ENCODE measurements at places on chromosomes 1 and 21.

GRCh38 chr1:192584866-192585265, 9.3 kb downstream of the RGS1 start:
- DNase-seq = no peak

DNA sequence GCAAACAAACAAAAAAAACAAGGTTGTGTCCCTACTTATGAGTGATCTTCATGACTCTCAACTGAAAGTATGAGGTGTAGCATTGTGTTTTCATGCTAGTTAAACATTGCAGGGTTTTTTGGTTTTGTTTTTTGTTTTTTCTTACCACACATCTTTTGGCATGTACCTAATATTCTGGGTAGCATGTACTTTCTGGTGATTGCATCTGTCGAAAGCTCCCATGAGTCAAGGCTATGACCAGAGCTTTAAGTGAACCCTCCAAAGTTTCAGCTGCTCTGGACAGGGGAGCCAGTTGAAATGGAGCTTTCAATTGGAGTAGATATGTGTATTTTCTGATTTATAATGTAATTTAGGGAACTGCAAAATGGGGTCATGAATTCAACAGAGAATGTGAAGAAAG, 115.5 kb downstream of the KCNK2 start:
- no peak for DNase-seq

DNA sequence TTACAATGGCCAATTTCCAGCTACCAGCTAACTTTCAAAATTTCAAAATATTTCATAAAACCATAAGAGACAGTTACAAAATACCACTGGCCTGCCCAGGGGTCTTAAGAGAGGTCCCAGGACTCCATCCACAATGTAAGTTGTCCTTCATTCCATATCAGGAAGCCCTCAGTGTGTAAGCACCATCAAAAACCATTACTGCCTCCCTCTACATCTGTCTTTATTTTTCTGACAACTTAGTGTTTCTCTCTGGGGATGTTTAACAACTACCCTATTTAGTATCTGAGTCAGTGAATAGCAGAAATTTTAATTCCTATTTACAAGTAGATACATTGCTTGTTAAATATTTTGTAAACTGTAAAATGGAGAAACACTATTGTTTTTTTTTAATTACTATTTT, 339.3 kb upstream of the ADAMTS5 start:
- no peak for DNase-seq

DNA sequence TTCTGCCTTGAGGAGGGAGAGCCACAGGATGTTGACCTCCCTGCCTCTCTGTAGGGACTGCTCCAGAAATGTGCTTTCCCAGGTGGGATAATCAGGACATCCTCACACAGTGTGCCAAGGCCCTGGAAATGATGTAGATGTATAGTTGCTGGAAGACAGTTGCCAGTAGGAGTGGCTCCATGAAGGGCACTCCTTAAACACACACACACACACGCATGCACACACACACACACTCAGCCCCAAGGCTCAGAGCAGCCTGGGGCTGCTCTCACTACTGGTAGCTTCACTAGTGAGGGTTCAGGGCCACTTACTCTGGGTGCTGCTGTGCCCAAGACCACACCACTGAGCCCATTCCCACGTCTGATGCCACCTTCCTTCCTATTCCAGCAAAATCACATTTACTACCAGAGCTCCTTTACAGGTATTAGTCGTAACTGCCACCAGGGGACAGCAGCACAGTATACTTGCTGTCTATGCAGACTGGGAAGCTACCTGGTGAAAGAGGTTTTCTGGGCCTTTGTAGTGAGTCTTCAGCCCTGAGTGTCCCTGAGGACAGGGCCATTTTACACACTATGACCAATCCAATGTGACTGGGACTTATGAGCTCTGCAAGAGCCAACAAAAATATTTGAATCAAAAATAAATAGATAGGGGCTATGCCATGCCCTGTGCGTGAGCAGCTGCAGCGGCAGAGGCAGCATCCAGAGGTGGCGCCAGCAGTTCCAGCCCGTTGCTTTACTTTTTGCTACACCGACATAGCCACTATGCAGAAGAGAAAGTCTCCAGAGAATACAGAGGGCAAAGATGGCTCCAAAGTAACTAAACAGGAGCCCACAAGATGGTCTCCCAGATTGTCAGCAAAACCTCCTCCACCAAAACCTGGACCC, 15.0 kb downstream of the CRNN start:
- DNase-seq = peak; percentile 63

DNA sequence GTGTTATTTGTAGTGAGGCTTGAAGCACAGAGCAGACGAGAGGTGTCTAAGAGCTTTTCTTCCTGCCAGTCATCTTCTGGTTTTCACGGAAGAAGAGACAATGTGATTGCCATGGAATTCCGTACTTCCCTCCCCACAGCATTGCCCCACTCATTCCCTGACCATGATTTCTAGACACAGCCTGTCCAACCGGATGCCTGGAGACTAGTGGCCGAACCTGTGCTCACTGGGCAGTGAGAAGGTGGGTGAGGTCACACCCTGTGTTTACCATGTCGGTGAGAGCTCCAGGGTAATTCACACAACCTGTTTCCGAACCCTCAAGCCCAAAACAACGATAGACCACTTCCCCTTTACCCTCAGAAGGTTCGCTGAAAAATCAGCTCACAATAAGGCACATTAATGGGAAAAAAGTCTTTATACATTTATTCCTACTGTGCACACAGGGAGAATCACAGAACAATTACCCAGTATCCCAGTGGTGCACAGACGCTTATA, 271.9 kb upstream of the FMN2 start:
- no peak for DNase-seq

DNA sequence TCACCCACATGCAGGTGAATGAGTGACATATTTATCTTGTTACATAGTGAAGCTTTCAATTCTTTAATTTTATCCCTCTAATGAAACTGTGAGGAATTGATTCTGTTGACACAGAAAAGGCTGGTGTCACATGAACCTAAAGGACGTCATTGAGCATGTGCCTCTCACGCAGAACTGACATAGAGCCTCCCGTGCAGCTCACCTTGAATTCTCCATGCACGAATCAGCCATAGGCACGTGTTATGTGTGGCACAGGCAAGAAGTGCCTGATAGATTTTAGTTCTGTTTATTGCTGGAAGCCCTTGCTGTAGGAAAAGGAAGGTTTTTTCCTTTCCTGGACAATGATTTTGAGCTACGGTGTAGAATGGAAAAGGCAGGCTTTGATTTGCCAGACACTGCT, 11.3 kb downstream of the ADARB1 start:
- DNase-seq = peak; percentile 9

DNA sequence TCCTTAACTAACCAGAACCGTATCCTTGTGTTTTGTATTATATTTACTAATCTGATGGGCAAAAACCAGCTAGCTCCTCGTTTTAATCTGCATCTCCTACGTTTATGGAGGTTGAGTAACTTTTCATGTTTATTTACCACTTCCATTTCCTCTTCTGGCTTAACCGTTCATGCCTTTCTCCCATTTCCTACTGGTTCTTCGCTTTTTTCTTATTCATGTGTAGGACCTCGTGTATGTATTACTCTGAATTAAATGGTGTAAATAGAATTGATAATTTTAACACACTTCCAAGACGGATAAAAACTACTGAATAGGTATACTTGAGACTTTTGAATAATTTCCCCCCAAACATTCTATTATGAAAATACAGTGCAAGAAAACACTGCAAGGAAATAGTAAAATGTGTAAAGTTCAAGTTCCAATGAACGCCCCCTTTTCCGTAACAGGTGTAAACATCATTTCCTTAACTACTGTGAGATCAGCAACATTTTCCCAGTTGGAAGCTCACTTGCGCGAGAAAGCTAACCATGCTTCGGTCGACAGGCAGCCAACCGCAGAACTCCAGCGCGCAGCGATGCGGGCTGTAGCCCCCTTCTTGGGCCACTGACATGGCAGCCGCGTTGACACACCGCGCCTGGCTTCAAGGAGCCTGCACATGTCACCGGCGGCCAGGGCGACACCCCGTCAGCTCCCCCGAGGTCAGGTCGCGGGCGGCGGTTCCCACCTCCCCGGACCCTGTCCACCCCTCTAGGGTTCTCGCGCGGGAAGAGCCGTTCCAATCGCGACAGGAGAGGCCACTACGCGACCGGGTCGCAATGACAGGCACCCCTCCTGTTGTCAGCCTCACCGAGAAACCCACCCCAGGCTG, 816 bp downstream of the EDEM3 start:
- peak; percentile 42 for DNase-seq

DNA sequence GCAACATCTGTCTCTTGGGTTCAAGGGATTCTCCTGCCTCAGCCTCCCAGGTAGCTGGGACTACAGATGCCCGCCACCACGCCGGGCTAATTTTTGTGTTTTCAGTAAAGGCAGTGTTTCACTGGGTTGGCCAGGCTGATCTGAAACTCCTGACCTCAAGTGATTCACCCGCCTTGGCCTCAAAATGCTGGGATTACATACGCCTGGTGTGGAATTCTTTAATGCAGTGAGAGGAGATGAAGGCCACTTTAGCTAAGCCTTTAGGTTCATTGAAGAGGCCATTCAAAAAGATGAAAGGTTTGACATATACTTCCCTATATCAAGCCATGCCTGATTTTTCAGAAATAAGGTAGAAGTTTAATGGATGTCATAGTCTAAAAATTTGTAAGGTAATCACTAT, 162.7 kb downstream of the ST6GALNAC3 start:
- DNase-seq = no peak

DNA sequence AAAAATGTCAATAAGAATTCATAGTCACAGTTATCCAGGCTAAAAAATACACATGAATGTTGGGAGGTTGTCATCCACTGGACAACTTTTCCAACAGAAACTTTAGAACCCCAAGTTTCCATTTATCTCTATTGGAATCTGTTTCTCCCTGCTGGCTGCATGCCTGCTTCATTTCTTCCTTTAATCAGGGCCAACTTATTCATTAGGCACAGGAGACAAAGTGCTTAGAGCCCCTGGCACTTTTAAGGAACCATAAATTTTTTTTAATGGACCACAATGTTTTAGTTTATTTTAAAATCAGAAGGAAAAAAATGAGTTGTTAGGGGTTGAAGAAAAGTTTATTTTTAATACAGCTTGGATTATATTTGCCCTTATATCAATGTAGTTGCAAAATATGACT, 26.7 kb upstream of the C2CD2 start:
- DNase-seq = no peak

- no peak for DNase-seq
Observed at GRCh38 chr1:224328644-224329043, 1.3 kb downstream of the NVL start.

DNA sequence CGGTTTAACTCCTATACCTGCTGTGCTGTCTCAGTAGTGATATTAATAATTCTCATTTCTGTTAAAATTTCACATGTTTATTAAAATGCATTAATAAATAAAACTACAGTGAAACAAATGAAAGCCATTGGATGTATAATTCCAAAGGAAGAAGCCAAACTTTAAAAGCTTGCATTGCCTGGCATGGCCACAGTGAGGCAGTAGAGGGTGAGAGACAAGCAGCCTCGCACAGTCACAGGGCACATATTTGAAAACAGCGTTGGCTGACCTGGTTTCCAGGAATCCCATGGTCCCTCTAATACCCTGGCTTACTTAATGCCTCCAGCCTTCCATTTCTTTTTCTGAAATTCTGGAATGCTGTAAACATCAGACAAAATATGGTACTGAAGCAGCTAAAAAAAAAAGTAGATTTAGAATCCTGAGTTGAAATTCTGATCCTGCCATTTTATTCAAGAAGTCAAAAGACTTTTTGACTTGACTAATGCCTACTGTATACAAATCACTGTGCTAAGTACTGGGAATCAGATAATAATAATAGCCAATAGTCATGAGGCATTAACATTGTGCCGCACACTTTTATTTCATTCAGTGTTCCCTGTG, 6.7 kb upstream of the RNASEL start:
- peak; percentile 68 for DNase-seq

DNA sequence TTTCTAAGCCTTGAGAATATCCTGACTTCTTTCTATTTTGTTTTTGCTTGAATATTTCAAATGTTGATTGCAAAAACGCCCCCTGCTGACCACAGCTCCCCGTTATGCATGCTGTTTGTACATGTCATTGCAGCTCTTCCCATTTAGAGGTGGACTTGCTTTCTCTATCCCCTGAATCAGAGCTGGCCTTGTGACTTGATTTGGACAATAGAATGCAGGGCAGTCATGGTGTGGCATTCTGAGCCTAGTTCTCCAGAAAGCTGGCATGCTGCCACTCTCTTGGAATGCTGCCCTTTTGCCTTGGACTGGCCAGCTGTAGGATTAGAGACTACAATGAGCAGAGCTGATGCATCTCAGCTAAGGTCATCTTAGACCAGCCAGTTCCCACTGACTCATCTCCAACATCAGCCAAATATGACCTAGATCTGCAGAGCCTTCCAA, 1561.5 kb downstream of the MRPL39 start:
- DNase-seq = peak; percentile 87

- DNase-seq = no peak
Observed at GRCh38 chr1:175207971-175208370, 15.4 kb upstream of the KIAA0040 start.

- DNase-seq = peak; percentile 76
Observed at GRCh38 chr1:39196244-39197215, 8.0 kb upstream of the MACF1 start.

- DNase-seq = peak; percentile 47
Observed at GRCh38 chr1:8871965-8872399, 6.5 kb downstream of the ENO1 start.

GRCh38 chr1:100700586-100700985, 19.0 kb upstream of the VCAM1 start:
- DNase-seq = no peak

- DNase-seq = no peak
Observed at GRCh38 chr1:100750005-100750885, 30.7 kb downstream of the VCAM1 start.

DNA sequence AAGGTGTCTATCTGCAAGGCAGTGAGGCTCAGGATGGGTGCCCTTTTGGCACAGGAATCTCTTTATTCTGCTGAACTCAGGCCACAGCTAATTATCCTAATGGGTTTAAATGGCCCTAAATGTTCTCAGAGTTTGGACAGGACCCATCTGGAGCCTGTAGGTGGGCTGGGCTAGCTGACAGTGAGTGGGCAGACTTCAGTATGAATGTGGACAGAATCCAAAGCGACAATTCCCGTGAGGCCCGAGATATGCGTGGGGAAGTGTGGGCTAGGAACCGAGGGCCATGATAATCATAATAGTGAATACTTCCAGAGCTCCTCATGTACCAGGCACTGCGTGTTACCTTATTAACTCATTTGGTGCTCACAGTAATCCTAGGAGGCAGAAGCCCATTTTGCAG, 165.3 kb downstream of the GRIK3 start:
- DNase-seq = no peak
